ENCODE measurements at places on chromosomes 16 and 17.

DNA sequence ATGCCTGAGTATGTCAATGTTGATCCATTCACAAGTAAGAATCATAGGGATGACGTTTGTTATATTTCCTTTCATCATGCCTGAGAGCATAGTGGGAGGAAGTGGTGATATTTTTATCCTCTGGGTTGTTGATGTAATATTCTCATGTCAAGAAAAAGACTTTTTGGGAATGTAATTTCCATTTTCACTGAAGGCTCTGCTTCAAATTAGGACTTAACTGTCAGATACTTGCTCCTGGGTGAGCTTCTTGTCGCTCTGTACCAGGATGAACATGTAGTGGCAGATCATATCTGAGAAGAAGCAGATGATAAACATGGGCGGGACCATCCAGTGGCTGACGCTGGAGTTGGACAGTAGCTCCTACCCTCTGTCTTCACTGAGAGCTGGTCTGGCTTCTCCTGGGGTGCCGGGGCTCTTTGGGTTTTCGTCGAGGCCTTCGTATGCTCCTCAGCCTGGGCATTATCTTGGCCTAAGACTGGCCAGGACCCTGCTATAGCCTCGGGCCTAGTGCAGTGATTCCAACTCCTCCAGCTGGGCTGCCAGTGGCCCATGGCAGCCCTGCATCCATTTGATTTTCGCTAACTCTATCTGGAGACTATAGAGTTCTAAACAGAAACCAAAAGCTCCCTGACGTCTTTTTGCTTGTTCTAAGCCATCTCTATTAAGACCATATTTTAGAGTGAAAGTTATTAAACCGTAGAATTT is 19.7 kb downstream of the CYB5B start:
- peak; percentile 74 for DNase-seq

- DNase-seq, result peak; percentile 69
These were observed 873 bp downstream of the USP10 start for GRCh38 chr16:84700446-84701300.

DNA sequence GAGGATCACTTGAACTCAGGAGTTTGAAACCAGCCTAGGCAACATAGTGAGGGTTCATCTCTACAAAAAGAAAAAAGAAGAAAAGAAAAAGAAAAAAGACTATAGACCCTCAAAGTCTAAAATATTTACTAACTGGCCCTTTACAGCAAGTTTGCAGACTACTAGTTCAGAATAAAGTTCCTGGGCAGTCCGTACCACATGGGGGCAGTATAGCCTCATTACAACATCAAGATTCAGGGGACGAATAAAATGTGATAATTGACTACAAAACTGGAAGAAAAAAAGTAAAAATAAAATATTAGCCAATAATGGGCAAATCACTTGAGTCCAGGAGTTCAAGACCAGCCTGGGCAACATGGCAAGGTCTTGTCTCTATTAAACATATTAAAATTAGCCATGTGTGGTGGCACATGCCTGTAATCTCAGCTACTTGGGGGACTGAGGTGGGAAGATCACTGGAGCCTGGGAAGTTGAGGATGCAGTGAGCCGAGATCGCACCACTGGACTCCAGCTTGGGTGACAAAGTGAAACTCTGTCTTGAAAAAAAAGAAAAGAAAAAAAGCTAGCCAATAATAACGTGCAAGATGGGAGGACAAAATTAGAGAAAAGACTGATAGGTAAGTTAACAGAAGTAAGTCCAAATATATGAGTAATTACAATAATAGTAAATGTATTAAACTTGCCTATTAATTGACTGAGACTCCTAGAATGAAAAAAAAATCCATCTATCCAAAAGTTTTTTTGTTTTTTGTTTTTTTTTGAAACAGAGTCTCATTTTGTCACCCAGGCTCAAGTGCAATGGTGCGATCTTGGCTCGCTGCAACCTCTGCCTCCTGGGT is 129.4 kb upstream of the SEC14L1 start:
- peak; percentile 70 for DNase-seq

- DNase-seq, result peak; percentile 79
These were observed 438 bp downstream of the GRN start for GRCh38 chr17:44345454-44346026.

- no peak for DNase-seq
These were observed 7.8 kb downstream of the MLYCD start for GRCh38 chr16:83906683-83907082.

GRCh38 chr17:27538156-27538955 is 82.1 kb downstream of the KSR1 start:
- DNase-seq, result no peak

- no peak for DNase-seq
These were observed 72.3 kb downstream of the CYTH1 start for GRCh38 chr17:78709751-78710181.

DNA sequence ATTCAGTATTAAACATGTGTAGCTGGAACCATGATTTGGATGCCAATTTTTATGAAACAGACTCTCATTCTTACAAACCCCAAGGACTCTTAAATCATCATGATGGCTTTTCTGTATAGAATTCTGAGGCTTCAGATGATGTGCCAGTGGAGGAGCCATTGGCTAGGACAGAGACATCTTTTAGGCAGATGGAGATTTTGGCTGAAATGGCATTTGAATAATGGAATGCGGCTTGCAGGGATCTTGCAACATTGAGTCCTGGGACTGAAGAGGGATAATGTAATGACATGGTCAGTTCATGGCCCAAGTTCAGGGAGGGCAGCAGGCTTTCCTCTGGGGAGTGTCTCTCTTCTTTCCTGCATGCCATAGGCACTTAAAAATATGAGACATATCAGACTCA is 172.4 kb downstream of the ABCA8 start:
- DNase-seq, result peak; percentile 38

GRCh38 chr17:7651097-7651664 is 455 bp downstream of the ATP1B2 start:
- no peak for DNase-seq

- DNase-seq, result no peak
These were observed 11.4 kb downstream of the NETO2 start for GRCh38 chr16:47132308-47132707.

GRCh38 chr16:24255456-24256371 is at the start of gene CACNG3:
Gene CACNG3, plus strand, starts transcription at chr16:24256335. Its CDS starts 420 bp downstream, at chr16:24256755.
- DNase-seq, result peak; percentile 29

GRCh38 chr17:49730785-49731434 is 23.1 kb upstream of the SLC35B1 start:
- DNase-seq, result no peak

- DNase-seq, result no peak
These were observed at the start of gene CD300C for GRCh38 chr17:74545843-74546230. Gene CD300C, minus strand, starts transcription at chr17:74546115. Its CDS starts 333 bp downstream, at chr17:74545782.

GRCh38 chr17:48544349-48545021 is 424 bp downstream of the HOXB2 start:
- no peak for DNase-seq
